ENCODE measurements at places on chromosomes 16 and 17. TPM values are rescaled to one million over a fixed set of nuclear protein-coding genes. Genes with fewer than 3 reads are reported as not detected.
A peak's percentile ranks its signal among the peaks of the same experiment; 100 is the strongest.

DNA sequence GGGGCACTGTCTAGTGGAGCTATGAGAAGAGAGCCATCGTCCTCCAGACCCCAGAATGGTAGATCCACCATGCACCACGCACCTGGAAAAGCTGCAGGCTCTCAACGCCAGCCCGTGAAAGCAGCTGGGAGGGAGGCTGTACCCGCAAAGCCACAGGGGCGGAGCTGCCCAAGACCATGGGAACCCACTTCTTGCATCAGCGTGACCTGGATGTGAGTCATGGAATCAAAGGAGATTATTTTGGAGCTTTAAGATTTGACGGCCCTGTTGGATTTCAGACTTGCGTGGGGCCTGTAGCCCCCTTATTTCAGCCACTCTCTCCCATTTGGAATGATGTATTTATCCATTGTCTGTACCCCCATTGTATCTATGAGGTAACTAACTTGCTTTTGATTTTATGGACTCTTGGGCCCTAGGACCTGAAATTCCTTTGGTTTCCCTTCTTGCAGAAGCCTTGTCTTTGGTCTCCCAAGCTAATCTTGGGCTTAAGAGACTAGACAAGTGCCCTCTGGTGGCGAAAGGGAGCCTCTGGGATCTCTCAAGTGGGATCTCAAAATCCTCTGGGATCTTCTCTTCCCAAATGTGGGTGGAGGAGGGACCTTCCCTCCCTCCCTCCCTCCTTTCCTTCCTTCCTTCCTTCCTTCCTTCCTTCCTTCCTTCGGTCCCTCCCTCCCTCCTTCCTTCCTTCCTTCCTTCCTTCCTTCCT, 58.2 kb upstream of the HAPSTR1 start:
- DNase-seq, result peak; percentile 41

- DNase-seq, result no peak
Measured at GRCh38 chr17:49667854-49668253, 10.0 kb downstream of the SPOP start.

DNA sequence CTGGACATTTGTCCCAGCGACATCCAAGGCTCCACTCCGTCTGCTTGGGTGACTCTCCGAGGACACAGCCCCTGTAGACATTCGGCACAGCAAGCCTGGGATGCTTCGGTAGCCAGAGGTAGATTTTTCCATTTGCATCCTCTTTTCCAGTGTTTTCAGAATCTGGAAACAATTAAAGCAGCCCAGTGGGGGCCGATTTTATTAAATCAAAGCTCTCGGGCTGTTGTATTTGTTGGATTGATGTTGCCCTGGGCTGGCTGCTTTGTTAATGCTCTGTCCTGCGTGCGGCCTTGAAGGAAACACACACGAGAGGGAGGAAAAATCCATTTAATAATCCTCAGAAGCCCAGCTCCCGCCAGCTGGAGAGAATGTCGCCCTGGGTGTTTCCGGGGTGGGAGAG, 158.1 kb upstream of the CIBAR2 start:
- DNase-seq, result no peak

Gene MFAP4
- total RNA-seq, result 0.65 TPM

Gene KRT16
- total RNA-seq, result not detected

DNA sequence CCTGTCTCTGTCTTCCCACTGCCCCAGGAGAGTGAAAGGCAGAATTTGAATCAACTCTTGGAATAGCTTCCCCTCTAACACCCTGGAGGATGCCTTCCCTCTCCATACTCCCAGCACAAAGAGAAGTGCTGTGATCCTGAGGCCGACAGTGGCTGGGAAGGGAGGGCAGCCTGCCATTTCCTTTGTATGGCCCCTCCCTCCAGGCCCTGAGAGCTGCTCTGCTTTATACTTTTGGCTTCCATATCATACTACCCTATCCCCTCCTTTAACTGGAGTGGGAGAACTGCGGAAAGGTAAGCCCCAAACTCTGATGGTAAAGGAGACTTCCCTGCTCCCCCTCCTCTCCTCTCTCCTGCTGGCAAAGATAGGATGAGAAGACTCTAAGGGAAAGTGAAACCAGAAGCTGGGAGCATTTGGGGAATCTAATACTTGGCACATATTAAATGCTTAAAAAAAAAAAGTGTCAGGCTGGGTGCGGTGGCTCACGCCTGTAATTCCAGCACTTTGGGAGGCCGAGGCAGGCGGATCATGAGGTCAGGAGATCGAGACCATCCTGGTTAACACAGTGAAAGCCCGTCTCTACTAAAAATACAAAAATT, 4.1 kb upstream of the MED24 start:
- no peak for DNase-seq

DNA sequence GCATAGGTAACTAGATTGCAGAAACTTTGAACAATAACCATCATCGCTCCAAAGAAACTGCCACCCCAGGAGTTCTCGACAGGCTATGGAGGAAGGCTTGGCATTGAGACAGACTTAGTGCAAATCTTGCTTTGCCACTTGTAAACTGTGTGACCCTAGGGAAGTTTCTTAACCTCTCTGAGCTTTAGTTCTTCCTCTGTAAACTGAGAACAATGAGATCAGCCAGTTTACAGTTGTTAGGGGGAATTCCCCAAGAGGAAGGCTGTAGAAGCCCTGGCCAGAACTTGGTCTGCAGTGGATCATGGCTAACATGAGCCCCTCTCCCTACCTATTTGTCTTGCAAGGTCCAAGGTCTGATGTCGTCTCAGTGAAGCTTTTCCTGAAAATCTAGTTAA, 78.9 kb downstream of the NT5M start:
- no peak for DNase-seq

DNA sequence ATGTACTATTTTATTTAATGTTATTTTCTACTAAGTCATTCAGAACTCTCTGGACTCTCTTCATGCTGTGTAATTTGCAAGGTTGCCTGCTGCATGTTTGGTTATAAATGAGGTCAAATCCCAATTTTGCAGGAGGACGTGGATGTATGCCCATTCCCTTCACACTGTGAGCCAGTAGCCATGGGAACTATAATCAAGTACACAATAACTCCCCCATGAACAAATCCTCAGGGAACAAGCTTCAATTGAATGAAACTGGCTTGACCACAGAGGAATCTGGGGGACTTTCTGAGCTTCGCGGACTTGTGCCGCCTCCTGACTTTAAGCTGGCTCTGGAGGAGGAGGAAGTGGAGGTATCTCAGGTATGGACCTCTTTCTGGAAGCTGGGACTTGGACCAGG, 14.6 kb upstream of the KCTD13 start:
- no peak for DNase-seq

Gene NDRG4
- 9.5 TPM for total RNA-seq

GRCh38 chr16:58741166-58741565, 7.0 kb upstream of the GOT2 start:
- DNase-seq, result no peak
